ENCODE measurements at places on chromosomes 7 and 10.

GRCh38 chr10:69494626-69495558 lies 43.6 kb downstream of the TSPAN15 start:
- no peak for DNase-seq

- DNase-seq, result no peak
Measured at GRCh38 chr7:29363636-29364425, 169.3 kb downstream of the CHN2 start.

DNA sequence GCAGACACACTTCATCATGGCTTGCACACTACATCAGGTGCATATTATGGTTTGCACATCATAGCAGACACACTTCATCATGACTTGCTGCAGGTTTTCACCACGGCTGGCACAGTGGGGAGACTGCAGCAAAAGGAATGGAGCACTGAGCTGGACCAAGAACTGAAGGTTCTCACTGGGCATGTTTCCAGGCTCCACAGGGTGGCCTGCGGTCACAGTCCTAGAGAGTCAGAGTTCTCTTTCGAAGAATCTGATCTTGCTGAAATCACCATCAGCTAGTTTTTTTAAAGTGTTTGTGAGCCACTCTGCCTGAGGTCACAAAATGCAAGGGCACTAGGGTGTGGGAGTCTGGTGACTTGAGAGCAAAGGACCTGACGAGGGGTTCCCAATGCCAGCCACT lies 140.4 kb upstream of the NPY start:
- DNase-seq, result no peak

DNA sequence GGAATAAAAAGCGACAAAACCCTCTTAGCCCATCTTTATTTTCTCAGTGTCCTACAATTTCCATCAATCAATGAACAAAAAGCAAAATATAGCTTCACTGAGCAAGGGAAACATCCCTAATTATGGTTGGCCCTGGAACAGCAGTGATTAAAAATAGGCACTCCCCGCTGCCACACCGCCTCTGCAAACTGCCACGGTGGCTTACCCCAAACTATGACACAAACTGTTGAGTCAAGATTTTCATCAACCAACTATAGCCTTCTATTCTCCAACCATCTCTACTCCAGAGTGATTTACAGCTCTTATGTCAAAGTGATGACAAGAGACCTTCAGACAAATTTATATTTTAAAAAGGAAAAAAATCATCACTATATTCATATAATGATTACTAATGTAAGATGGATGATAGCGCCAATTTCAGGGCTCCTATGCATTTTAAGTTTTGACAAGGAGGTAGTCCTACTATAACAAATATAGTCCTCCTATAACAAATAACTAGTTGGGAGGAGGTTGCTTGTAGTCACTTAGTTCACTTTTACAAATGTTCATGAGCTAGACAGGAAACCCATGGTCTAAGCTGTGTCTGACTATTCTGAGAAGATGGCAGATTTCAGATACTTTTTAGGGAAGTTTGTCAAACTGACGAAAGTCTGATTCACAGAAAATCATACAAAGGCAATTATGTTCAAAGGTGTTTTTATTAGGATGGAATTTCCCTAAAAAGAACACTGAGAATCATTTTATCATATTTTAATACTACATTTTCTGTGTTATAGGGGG lies 26.3 kb downstream of the DENND11 start:
- DNase-seq, result no peak

- DNase-seq, result no peak
Measured at GRCh38 chr7:92827464-92828120, 8.8 kb downstream of the CDK6 start.

- no peak for DNase-seq
Measured at GRCh38 chr7:83835424-83835823, 186.5 kb upstream of the SEMA3E start.

DNA sequence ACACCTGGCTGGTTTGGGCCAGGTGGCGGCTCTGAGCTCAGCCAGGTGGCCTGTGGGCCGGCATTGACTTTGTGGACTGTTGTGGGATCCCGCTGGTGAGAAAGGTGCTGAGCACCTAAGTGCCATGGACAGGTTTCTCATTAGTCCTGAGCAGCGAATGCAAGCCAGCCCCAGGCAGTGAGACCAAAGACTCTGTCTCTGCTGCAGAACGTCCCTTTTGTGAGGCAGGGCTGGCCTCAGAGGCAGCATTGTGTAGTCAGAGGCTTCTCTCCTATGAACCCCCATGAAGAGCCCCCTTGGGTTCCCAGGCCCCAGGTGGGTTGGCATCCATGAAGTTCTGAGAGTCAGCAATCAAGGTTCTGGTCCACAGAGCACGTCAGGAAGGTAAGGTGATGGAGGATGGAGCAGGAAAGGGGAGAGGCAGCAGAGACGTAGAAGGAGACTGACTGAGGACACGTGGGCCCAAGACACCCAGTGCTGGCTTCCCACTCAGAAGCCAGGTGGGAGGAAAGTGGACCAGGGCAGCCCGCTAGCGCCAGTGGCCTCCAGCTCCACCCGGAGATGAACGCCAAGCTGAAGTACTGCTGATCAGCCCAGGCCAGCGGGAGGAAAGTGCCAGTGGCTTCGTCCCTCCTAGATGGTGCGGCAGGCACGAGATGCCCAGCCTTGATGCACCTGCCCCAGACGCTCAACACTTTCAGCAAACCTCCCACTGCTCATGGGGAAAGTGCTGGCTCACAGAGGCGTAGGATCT lies 19.2 kb upstream of the PTPRN2 start:
- no peak for DNase-seq

- DNase-seq, result no peak
Measured at GRCh38 chr7:65434307-65434706, 60.7 kb downstream of the ZNF92 start.

DNA sequence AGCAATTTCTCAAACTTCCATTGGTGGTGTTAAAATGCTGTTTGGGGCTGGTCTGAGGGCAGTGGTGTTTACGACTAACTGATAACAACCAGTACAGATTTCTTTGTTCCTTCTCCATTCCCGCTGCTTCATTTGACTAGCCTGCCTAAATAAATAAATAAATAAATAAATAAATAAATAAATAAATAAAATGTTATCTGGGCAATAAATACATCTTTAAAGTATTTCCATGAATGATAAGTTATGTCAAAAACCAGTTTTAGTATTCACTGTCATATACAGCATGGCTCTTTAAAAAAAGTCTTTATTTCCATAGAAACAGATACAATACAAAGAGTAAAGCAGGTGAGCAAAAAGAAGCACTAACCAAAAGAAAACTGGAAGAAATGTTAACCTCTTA lies 81.3 kb downstream of the ATE1 start:
- no peak for DNase-seq

DNA sequence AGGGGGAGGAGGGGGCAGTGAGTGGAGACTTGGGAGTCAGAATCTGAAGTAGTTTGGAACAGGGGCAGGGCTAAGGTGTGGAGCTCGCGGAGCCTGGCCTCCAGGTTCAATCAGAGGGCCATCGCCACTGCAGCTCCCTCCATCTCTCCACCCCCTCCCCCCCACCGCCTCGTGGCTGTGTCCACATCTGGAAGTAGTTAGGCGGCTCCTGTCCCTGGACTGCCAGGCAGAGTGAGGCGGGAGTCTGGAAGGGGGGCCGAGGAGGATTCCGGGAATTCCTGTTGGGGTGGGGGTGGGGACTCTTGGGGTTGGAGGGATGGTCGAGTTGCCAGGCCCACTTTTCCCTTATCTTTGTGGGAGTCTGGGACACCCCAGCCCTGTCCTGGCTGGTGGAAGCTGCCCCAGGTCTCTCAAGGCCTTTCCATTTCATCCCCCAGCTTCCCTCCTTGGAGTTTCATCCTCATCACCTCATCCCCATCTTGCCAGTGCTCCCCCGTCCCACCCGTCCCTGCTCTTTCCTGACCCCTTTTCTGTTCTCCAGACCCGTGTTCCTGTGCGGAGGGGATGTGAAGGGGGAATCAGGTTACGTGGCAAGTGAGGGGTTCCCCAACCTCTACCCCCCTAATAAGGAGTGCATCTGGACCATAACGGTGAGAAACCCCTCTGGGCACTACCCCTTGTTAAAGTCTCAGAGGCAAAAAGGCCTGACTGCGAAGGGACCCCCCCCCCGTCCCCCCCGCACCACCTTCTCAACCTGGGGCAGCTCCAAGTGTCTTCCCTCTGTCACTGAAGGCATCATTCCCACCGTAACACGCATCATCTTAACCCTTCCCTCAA lies 944 bp downstream of the PCOLCE start:
- no peak for DNase-seq

GRCh38 chr7:2821842-2822507 lies 22.1 kb downstream of the GNA12 start:
- no peak for DNase-seq

GRCh38 chr7:36538126-36538525 lies 148.5 kb downstream of the ANLN start:
- DNase-seq, result no peak

- DNase-seq, result no peak
Measured at GRCh38 chr7:96090756-96091155, 231.1 kb downstream of the SLC25A13 start.

- DNase-seq, result no peak
Measured at GRCh38 chr10:80504158-80504811, 33.4 kb upstream of the SH2D4B start.

- DNase-seq, result no peak
Measured at GRCh38 chr7:44394112-44394447, 68.7 kb upstream of the CAMK2B start.

GRCh38 chr7:44962483-44963251 lies 16.1 kb downstream of the MYO1G start:
- no peak for DNase-seq

All from activated CD4-positive, CD25-positive, alpha-beta regulatory T cell treated with anti-CD3 and anti-CD28 coated beads, Interleukin-2, amount 50 U/mL, for 16 hours (primary cell).